ENCODE measurements at places on chromosomes 4 and X. TPM values are rescaled to one million over a fixed set of nuclear protein-coding genes. Genes with fewer than 3 reads are reported as not detected.

Gene MTMR8
- total RNA-seq: 0.32 TPM

Gene TRIM75
- not detected for total RNA-seq

Gene AADAT
- total RNA-seq: 2.1 TPM

Gene TMEM31
- not detected for total RNA-seq

Gene SPATA4
- total RNA-seq: not detected

Gene COL4A6
- total RNA-seq: 1.1 TPM

Gene LUZP4
- total RNA-seq: not detected

All from bronchial smooth muscle cell (primary cell).